Kidney (tissue), 22 donors: ENCODE measurements at places on chromosomes 6 and 20. TPM values are rescaled to one million over a fixed set of nuclear protein-coding genes. Genes with fewer than 3 reads are reported as not detected.

FHL5 gene
- total RNA-seq: 34.5 TPM

GRCh38 chr20:60506061-60506460 lies 547.8 kb downstream of the CDH26 start:
- no peak for DNase-seq

- DNase-seq: no peak
Measured at GRCh38 chr6:33201935-33202334, 1.3 kb downstream of the SLC39A7 start.

DNA sequence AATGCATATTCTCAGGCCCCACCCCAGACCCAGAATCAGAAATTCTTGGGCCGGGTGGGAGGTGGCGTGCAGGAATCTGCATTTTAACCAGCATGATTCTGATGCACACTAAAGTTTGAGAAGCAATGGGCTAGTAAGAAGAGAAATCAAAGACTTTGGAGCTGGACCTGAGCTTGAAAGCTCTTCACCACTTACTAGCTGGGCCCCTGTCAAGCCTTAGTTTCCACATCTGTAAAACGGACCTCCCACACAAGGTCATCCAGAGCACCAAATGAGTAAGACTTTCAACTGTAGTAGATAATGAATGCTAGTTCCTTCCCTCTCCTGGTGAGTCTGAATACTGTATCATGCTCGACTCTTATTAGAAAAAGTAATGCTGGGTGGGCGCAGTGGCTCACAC lies 87.0 kb downstream of the TBC1D7 start:
- no peak for DNase-seq

DNA sequence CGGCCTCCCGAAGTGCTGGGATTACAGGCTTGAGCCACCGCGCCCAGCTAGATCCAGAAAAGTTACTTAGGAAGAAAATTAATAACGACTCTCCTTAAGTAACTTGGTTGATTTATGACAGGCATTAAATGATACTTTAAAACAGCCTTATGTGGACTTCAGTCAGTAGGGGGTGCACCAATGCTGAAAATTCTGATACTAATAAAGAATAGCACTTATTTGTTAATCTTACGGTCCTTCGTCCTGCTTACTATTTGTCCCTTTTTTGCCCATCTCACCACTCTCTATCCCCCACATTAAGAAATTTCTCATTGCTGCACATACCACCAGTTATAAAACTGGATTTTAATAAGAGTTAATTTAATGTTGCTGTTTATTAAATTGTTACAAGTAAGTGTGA lies 12.7 kb upstream of the PRELID3B start:
- no peak for DNase-seq
